ENCODE measurements at places on chromosomes 1 and 21.

GRCh38 chr1:67948151-67949080 is 102.0 kb downstream of the DIRAS3 start:
- DNase-seq, result no peak

DNA sequence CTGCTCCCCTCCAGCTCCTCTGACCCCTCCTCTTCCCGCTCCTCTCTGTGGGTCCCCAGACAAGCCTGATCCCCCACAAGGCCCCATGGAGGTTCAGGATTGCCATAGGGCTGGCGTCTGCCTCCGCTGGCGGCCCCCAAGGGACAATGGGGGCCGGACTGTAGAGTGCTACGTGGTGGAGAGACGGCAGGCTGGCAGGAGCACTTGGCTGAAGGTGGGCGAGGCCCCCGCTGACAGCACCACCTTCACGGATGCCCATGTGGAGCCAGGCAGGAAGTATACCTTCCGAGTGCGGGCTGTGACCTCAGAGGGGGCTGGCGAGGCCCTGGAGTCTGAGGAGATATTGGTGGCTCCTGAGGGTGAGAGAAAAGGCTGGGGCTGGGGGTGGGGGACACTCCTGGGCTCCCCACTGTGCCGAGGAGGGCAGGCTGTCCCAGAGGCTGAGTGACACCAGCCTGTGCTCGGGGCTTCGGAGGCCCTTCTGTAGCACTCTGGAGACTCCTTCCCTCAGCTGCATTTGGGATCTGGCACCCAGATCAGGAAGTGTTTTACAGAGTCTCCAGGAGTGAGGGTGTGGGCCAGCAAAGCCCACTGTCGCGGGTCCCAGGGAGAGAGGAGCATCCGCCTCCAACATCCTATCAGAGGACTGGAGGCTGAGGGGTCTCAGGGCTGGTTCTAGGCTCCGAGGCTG is 25.9 kb downstream of the IGFN1 start:
- DNase-seq, result no peak

- DNase-seq, result no peak
These were observed 132.7 kb downstream of the RUNX1 start for GRCh38 chr21:34916446-34916845.

- peak; percentile 56 for DNase-seq
These were observed 296.8 kb downstream of the TPR start for GRCh38 chr1:186078245-186078644.

DNA sequence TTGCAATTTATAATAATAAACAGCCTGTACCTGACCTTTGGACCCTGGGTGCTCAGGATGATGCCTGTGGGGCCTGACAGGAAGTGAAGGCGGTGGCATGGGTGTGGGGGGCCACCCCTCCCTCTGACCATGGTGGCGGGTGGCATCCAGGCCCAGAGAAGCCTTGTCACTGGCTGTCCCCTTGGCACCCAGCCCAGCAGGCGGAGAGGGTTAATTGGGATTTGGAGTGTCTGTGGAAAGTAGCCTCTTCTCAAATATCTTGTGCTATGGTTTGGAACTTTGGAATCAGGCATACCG is 20.5 kb downstream of the SOX13 start:
- DNase-seq, result no peak

Measured in activated CD4-positive, alpha-beta T cell treated with anti-CD3 and anti-CD28 coated beads, Interleukin-10, Interleukin-2, amounts not matched to agents 100 ng/mL and 50 ng/mL, durations not matched to agents 16 hours and 8 hours (primary cell).